ENCODE measurements at places on chromosomes 13 and 19. TPM values are rescaled to one million over a fixed set of nuclear protein-coding genes. Genes with fewer than 3 reads are reported as not detected.

DZIP1 gene
- total RNA-seq: 52.2 TPM

DNA sequence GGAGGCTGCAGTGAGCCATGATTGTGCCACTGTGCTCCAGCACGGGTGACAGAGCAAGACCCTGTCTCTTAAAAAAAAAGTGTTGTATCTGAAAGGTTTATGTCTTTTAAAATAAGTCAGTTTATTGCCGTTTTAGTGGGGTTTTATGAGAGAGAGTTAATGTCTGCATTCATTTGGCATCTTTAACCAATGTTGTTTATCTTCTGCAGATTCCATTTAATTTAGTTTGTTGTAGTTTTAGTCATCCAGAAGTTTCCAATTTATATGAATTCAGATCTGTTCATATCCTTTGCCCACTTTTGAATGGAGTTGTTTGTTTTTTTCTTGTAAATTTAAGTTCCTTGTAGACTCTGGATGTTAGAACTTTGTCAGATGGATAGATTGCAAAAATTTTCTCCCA lies 36.7 kb upstream of the LPAR6 start:
- no peak for DNase-seq

DAND5 gene
- total RNA-seq: not detected

DNA sequence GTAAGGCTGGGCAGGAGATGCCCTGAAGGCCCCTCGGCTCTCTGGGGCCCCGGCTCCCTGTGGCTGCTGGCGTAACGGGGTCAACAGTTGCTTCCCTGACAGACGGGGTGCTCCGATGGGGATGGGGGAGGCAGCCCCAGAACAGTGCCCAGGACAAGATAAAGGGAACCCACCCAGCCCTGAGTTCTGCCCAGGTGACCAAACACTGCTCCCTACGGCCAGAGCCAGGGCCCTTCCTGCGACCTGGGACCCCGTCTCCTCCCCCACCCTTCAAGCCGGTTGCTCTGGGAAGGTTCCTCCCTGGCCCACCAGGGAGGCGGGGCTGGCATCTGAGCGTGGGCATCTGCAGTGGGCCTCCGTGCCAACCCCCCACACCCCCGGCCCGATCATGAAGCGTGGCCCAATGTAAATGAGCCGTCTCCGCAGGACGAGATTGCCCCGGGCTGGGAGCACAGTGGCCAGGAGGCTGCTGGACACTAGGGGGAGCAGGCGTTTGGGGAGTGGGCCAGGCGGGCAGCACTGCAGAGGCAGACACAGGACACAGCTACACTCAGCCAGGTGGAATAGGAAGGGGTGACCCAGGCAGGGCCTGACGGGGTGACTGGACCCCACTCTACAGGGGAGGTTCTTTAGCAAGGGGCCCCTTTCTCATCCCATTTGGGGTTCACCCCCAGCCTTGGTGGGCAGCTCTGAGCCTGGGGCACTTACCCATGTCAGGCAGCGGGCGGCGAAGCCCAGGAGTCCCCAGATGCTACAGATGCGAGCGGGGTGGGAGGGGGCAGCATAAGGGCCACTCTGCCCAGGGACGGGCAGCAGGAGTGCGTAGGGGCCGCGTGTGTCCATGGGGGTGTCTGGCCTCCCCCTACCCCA lies 1.2 kb upstream of the NKPD1 start:
- DNase-seq: no peak

DNA sequence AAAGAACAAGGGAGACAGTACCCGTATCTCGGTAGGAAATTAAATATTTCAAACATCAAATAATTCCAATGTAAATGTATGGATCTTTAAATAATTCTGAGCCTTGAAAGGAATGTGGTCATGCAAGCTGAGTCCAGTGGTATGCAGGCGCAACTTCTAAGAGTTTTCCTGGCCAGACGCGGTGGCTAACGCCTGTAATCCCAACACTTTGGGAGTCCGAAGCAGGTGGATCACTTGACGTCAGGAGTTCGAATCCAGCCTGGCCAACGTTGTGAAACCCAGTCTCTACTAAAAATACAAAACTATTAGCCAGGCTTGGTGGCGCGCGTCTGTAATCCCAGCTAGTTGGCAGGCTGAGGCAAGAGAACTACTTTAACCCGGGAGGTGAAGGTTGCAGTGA lies 1.1 kb upstream of the ZNF845 start:
- no peak for DNase-seq

GRCh38 chr13:26658448-26659385 lies 101.2 kb downstream of the WASF3 start:
- DNase-seq: no peak

DNA sequence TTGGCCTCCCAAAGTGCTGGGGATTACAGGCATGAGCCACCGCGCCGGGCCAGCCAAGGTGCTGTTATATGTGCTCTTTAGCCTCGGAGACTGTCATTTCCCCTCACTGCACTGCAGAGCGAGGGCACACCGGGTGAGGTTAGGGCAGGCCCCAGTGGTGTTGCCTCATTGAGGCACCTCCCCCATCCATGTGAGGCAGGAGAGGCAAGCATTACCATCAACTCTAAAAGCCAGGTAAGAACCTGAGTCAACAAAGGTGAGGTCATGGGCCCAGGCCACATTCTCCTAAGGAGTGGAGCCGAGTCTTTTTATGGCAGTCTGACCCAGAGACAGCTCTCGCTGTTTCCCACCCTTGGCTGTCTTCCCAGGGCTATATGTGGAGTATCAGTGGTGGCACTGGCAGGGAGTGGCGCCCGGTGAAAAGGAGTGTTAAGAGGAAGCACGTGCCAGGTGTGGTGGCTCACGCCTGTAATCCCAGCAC lies 10.9 kb downstream of the B3GNT8 start:
- DNase-seq: no peak

- peak; percentile 42 for DNase-seq
These were observed 10.8 kb upstream of the PDCD5 start for GRCh38 chr19:32570081-32570785.

CLIP3 gene
- total RNA-seq: 8.5 TPM

CDC42EP5 gene
- 31.4 TPM for total RNA-seq

PRKACA gene
- total RNA-seq: 41.8 TPM

GRCh38 chr19:7850945-7851622 lies 21.1 kb downstream of the EVI5L start:
- DNase-seq: no peak

- DNase-seq: no peak
These were observed 12.5 kb upstream of the MYCBP2 start for GRCh38 chr13:77339408-77339807.

- DNase-seq: no peak
These were observed 38.0 kb downstream of the KCTD4 start for GRCh38 chr13:45162821-45163220.

- no peak for DNase-seq
These were observed 1.7 kb upstream of the ZNF446 start for GRCh38 chr19:58474291-58474996.

DNA sequence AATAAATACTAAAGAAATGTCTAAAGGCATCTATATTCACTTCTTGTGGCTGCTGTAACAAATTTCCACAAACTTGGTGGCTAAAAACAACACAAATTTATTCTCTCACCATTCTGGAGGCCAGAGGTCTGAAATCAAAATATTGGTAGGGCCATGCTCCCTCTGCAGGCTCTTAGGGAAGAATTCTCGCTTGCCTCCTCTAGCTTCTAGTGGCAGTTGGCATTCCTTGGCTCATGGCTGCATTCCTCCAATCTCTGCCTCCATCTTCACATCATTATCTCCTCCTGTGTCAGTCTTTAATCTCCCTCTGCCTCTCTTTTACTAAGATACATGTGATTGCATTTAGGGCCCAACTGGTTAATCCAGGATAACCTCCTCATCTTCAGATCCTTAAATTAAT lies 54.1 kb upstream of the RFXAP start:
- DNase-seq: no peak

ZNF677 gene
- total RNA-seq: 31.2 TPM

GRCh38 chr19:16589917-16590316 lies 17.7 kb upstream of the SLC35E1 start:
- no peak for DNase-seq

DNA sequence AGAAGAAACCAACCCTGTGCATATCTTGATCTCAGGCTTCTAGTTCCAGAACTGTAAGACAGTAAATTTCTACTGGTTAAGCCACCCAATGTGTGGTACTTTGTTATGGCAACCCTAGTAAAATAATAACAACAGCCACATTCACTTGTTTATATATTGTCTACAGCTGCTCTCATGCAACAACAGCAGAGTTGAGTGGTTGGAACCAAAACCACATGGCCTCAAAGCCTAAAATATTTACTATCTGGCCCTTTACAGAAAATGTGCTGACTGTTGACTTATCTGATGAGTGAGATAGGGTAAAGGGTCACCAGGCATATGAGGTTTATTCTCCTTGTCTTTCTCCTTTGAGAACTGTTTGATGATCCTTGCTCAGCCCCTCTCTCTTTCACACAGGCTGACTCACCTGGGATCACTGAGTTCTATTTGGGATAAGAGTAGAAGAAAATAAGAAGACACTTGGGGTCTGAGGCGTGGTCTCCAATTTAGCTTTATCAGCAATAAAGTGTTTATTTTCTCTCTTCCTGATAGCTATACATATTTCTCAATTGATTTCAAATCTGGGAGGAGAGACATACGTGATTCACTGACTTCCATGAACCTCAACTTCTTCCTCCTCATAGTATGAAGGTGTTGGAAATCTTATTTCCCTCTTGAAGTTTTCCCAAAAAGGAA lies 227.5 kb upstream of the STARD13 start:
- DNase-seq: no peak

DNA sequence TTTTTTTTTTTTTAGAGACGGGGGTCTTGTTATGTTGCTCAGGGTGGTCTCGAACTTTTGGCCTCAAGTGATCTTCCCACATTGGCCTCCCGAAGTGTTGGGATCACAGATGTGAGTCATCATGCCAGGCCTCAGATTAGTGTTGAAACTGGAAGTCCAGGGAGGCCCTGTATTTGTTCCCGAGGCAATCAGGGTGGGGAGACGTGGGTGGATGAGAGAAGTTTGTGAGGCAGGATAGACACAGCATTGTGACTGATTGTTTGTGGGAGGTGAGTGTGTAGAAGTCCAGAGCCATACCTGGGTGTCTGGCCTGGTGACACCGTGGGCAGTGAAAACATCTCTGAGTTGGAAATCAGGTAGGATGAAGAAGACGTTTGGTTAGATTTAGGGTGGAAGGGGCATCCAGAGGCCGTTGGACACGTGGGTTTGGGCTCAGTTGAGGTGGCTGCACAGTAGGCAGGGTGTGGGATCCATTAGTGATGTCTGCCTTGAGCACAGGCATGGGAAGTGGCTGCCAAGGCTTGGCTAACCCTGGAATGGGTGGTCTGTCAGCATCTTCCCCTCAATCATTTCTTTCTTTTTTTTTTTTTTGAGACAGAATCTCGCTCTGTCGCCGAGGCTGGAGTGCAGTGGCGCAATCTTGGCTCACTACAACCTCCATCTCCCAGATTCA lies 12.4 kb downstream of the RTN2 start:
- no peak for DNase-seq

SRRM5 gene
- total RNA-seq: not detected

DNA sequence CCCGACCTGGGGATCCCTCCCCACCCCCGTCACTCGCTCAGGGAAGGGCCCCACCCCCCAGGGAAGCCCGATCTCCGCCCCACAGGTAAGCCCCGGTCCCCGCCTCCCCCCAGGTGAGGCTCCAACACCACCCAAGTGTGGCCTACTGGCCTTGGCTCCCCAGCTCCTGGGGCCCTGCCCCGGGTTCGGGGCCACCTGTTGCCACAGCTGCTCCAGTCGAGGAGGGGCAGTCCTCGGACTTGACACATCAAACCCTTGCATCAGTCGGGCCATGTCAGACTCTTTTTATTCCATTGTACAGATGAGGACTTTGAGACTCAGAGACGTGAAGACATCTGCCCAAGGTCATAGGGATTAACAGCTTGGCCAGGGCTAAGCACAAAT lies 512 bp downstream of the CC2D1A start:
- no peak for DNase-seq

RUBCNL gene
- total RNA-seq: 9.3 TPM

COL4A1 gene
- 1,096 TPM for total RNA-seq

- DNase-seq: no peak
These were observed 15.6 kb downstream of the FBXO46 start for GRCh38 chr19:45715139-45715538.

FAM216B gene
- total RNA-seq: not detected

CEACAM7 gene
- total RNA-seq: not detected

SHC2 gene
- total RNA-seq: 10.8 TPM

GRCh38 chr13:95354680-95355487 lies 53.6 kb upstream of the ABCC4 start:
- no peak for DNase-seq

DNA sequence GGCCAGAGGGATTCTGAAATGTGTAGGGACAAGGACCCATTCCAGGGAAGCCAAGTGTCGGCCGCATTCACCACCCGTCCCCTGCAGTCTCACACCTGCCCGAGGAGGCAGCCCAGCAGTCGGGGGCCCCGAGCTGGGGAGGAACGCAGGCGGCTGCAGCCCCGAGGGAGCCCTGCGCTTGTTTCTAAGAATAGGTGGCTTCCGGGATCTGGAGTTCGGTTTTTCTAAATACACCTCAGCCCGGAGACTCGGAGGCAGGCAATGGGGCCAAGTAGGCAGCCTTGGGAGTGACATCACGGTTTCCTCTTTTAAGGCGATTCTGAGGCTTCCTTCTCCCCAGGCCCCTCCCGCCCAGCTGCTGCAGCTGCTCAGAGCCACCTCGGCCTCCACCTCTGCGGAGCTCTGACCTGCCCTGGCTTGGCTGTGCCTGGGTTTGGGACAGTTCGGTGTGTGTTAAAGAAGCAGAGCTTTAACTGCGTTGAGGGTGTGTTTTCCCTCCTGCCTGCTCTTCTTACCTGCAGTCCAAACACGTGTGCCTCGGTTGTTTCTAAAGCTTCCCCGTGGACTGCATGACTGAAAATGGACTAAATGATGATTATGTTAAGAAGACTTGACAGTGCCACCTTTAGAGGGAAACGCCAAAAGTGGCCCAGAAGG lies 80.5 kb downstream of the COL4A2 start:
- no peak for DNase-seq

GRCh38 chr13:49530457-49530856 lies 34.7 kb downstream of the PHF11 start:
- no peak for DNase-seq

SULT2B1 gene
- total RNA-seq: 0.42 TPM

DNA sequence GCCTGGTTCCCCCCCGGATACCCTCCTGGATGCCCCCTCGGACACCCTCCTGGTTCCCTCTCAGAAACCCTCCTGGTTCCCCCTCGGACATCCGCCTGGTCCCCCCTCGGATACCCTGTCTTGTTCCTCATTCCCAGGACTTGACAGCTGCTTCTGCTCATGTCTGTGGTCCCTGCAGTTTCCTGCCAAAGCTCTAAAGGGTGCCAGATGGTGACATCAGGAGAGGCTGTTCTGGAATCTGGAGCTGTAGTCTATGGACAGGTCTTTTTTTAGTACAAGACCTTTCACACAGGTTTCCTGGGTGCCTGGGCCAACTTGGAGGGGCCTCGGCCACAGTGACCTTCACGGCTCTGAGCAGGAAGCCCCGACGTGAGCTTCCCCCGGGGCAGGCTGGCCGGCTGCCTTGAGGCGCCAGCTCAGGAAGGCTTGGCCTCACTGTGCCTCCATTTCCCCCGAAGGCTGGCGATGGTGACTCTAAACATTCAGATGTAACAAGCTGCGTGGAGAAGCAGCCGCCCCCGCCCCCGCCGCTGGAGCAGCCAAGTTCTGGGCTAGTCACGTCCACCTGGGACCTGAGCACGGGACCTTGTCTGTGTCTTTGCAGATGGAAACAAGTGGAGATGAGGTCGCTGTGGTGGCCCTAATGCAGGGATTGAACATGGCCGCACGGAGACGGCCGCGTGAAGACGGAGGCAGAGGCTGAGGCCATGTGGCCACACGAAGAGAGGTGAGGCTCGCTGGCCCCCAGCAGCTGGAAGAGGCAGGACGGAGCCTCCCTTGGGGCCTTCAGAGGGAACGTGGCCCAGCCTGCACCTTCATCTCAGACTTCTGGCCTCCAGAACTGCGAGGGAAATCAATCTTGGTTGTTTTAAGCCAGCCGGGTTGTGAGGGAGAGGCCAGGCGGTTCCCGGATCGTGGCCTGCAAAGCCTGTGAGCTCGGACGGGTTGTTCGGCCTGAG lies 12.7 kb downstream of the SGTA start:
- peak; percentile 18 for DNase-seq
